ENCODE measurements at places on chromosomes 1 and 21.

DNA sequence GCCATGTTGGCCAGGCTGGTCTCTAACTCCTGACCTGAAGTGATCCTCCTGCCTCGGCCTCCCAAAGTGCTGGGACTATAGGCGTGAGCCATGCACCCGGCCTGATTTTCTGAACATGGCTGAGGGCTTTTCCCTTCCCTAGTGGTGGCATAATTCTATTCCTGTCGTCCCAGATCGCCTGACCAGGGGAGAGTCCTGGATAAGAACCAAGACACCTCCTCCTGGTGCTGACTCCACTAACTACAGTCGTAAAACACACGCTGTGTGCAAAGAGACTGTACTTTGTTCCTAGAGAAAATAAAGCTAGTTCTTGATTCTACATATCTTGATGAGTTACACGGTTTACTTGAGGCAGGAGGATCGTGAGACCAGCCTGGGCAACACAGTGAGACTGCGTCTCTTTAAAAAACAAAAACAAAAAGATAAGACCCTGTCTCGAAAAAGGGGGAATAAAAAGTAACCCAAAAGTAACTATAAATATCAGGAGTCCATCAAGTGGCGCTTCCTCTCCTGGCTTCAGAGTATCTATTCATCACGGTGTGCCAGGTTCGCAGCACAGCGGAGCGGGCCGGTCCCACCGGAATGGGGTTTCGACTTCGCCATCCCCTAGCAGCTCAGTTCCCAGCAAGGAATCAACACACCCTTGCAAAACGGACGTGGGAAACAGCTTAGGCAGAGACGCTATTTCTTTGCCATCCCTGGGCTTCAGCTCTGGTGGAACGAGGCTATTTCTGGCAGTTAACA is 973 bp downstream of the SDF4 start:
- H3K27ac ChIP-seq = peak overlapping the region; percentile 90
- H3K4me3 ChIP-seq = peak overlapping the region; percentile 94
- H3K36me3 ChIP-seq = peaks cover 27% of the 10 kb centered on the region
- no peaks in the 10 kb centered on the region for H3K27me3 ChIP-seq
- H3K4me1 ChIP-seq = peaks cover 27% of the 10 kb centered on the region
- no peak for DNase-seq

DNA sequence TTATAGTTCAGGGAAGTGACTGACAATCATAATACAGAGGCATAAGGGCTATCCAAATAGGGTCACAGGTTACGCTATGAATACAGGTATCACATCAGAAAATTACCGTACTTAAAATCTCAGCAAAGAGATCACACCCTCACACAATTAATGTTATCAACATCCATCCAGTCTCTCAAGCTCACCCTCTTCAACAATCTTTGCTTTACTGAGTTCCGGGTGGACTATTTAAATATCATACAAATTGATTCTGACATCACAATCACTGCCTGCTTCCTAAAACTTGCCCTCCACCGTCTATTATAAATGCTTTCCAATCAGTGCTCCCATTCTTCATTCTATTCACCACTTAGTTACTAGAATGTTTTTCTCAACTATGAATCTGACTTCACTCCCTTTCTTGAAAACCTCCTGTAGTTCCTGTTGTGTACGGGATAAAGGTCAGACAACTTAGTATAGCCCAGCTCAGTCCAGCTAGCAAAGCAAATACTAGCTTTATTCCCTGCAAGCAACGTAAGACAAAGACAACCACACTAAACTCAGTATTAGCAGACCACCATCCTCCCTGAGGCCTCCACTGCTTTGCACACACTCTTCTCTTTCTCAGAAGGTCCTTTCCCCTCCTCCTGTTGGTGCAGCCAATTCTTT is 398.7 kb downstream of the SMYD3 start:
- no peaks in the 10 kb centered on the region for H3K36me3 ChIP-seq
- H3K27me3 ChIP-seq = no peaks in the 10 kb centered on the region
- no peak overlapping the region for H3K27ac ChIP-seq

GRCh38 chr1:114750780-114751179 is 7.0 kb downstream of the CSDE1 start:
- H3K27ac ChIP-seq = no peak overlapping the region
- H3K4me1 ChIP-seq = peaks cover 77% of the 10 kb centered on the region
- H3K4me3 ChIP-seq = no peak overlapping the region
- DNase-seq = no peak

- H3K27me3 ChIP-seq = no peaks in the 10 kb centered on the region
- DNase-seq = no peak
- no peak overlapping the region for H3K4me3 ChIP-seq
- no peaks in the 10 kb centered on the region for H3K36me3 ChIP-seq
- H3K4me1 ChIP-seq = no peaks in the 10 kb centered on the region
Observed at GRCh38 chr21:44982558-44983250, 42.9 kb downstream of the SLX9 start.

DNA sequence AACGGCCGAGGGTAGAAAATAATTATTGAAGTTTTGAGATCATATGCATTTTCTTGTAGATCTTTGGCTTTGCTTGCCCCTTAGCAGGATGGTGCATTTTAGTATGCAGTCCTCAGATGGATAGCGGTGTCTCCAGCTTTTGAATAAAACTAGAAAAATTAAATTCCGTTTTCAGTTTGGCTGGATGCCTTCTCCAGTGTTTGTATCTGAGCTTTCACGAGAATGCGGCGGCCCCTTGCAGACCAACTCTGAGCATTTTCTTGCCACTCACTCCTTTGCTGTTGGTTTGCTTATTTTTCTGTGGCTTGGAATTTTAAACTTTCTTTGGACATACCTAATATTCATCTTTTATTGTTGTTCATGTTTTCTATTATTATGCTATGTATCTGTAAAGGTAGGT is 192.6 kb downstream of the NFIA start:
- no peak overlapping the region for H3K27ac ChIP-seq
- no peak overlapping the region for H3K4me3 ChIP-seq
- no peak for DNase-seq
- H3K4me1 ChIP-seq = peaks cover 17% of the 10 kb centered on the region
- H3K36me3 ChIP-seq = no peaks in the 10 kb centered on the region

GRCh38 chr1:47192458-47193384 is 2.9 kb upstream of the PDZK1IP1 start:
- DNase-seq = peak; percentile 54
- no peaks in the 10 kb centered on the region for H3K4me1 ChIP-seq
- no peaks in the 10 kb centered on the region for H3K36me3 ChIP-seq
- no peak overlapping the region for H3K4me3 ChIP-seq

DNA sequence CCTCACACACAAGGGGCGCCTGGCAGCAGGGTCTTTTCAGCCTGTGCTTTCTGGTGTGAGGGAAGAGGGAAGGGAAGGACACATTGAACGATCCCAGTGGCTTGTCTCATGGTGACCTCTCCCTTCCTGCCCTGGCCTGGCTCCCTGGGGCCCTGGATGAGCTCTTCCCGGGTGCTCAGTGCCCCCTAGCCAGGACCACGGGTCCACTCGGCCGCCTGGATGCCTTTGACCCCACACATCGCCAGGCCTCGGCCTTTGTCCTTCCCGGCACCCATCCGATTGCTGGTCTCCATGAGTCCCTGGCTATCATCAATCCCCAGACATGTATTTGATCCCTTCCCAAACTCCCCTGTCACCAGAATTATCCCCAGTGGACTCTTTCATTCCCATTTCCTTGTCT is 6.0 kb upstream of the TFF3 start:
- H3K27me3 ChIP-seq = peaks cover 23% of the 10 kb centered on the region
- no peak for DNase-seq
- H3K4me1 ChIP-seq = no peaks in the 10 kb centered on the region
- no peak overlapping the region for H3K4me3 ChIP-seq
- no peak overlapping the region for H3K27ac ChIP-seq

- no peaks in the 10 kb centered on the region for H3K27me3 ChIP-seq
- no peak overlapping the region for H3K27ac ChIP-seq
- no peak overlapping the region for H3K4me3 ChIP-seq
- no peak for DNase-seq
- no peaks in the 10 kb centered on the region for H3K36me3 ChIP-seq
Observed at GRCh38 chr1:248631354-248632008, 3.4 kb downstream of the OR2T11 start.

DNA sequence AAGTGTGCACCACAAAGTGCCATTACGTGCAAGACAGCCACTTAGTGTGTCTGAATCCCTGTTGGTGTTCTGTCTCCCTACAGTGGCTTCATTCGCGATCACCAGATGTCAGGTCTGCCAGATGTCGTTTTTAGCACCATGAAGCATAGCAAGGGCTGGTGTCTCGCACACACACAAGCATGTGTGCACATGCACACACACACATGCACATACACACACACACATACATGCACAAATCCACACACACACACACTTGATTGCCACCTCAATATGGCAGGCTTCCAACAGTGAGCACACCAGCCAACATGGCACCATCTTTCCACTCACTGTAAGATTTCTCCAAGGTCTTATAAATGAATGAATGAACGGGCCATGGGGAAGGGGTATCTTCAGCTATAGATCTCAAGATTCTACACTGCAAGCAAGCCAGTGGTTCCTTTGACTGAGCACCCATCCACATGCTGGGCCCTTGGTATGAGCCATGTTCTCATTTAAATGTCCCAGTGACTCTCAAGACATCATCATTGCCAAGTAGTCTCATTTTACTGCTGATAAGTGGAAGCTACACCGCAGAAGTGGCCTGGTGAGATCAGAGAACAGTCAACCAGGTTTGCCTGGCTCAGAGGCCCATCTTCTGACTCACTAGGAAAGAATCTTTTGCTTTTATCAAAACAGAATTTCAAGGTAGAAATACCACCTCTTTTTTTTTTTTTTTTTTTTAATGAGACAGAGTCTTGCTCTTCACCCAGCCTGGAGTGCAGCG is 84.9 kb downstream of the SIM2 start:
- no peak for DNase-seq
- H3K4me3 ChIP-seq = no peak overlapping the region
- H3K4me1 ChIP-seq = no peaks in the 10 kb centered on the region
- H3K27ac ChIP-seq = no peak overlapping the region
- H3K27me3 ChIP-seq = no peaks in the 10 kb centered on the region

- peaks cover 5% of the 10 kb centered on the region for H3K36me3 ChIP-seq
- no peak overlapping the region for H3K4me3 ChIP-seq
- no peak for DNase-seq
- no peaks in the 10 kb centered on the region for H3K27me3 ChIP-seq
Observed at GRCh38 chr21:34202553-34203372, 129.4 kb downstream of the MRPS6 start.

DNA sequence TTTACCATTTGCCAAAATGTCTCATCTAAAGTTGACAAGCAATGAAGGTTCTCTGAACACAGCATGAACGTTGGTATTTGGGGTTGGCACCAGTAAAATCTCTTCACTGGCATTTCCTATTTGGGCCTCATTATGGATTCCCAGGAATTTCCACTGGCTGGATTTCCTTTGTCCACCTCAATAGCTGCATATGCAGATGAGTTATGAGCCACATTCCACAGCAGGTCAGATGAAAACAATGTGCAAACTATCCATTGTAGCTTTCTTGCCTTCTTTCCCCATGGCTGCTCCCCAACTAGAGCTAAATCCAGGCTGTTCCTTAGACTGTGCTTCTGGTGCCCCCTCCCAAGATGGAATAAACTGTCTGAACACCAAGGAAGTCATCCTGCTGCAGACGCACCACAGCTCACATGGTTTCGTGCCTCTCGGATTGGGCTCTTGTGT is 168.1 kb upstream of the FGGY start:
- DNase-seq = no peak
- H3K36me3 ChIP-seq = peaks cover 8% of the 10 kb centered on the region
- H3K27me3 ChIP-seq = peaks cover 5% of the 10 kb centered on the region
- no peak overlapping the region for H3K4me3 ChIP-seq
- H3K27ac ChIP-seq = no peak overlapping the region
- H3K4me1 ChIP-seq = peaks cover 42% of the 10 kb centered on the region

DNA sequence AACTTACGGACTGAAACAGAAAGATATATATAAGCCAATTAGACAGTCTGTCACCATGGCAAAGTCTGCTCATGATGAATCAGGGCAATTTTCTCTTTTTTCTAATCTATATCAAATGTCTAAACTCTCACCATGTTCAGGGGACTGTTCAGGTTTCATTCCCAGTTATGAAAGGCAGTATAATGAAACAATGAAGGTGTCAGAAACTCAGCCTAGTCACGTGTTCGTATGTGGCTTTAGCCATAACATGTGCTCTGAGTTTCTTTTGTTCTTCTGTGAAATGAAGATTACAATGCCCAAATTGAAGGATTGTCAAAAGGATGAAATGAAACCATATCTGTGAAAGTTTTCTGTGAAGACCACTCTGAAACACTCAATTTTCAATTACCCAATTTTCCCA is 392.9 kb downstream of the DSCAM start:
- no peaks in the 10 kb centered on the region for H3K27me3 ChIP-seq
- DNase-seq = no peak
- no peak overlapping the region for H3K27ac ChIP-seq
- no peak overlapping the region for H3K4me3 ChIP-seq
- no peaks in the 10 kb centered on the region for H3K36me3 ChIP-seq

DNA sequence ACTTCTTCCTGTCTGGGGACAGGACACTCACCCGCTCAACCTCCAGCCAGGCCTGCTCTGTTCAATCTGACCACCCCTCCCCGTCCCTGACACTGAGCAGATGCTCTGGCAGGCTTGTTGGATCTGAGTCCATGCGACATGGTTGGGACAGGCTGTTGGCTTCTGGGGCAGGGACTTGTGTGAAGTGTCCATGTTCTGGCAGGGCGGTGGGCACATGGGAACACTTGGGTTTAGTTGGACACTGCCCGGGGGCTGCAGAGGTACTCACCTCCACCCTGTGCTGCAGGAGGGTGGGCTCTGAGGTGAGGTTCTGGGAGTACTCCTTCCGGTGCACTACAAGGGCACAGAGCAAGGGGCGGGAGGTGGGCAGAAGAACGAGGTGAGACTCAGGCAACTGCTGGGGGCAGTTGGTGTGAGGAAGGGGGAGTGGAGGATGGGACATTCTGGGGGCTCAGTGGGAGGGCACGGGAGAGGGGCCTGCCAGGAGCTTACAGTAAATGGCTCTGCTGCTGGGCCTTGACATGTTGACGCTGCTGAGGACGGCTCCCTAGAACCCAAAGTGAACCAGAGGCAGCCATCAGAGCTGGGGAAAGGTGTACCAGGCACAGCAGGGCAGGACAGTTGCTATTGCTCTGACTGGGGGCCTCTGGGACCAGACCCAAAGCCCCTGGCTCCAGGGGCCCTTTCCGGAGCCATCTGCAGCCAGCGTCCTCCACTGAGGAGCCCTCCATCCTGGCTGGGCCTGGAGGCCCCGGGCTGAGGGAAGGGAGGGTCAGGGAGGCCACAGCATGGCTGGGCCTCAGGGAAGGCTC is 2.3 kb downstream of the EPS8L3 start:
- no peak for DNase-seq
- no peaks in the 10 kb centered on the region for H3K4me1 ChIP-seq
- no peak overlapping the region for H3K4me3 ChIP-seq
- no peaks in the 10 kb centered on the region for H3K36me3 ChIP-seq

- peaks cover 2% of the 10 kb centered on the region for H3K27me3 ChIP-seq
- DNase-seq = no peak
- H3K4me3 ChIP-seq = no peak overlapping the region
- no peaks in the 10 kb centered on the region for H3K4me1 ChIP-seq
- no peaks in the 10 kb centered on the region for H3K36me3 ChIP-seq
- H3K27ac ChIP-seq = no peak overlapping the region
Observed at GRCh38 chr1:70587872-70588366, 176.9 kb downstream of the CTH start.

- no peaks in the 10 kb centered on the region for H3K4me1 ChIP-seq
- H3K4me3 ChIP-seq = no peak overlapping the region
- no peaks in the 10 kb centered on the region for H3K36me3 ChIP-seq
Observed at GRCh38 chr1:73593364-73593763, 604.6 kb downstream of the LRRIQ3 start.
